ENCODE measurements at places on chromosomes 6 and 20. TPM values are rescaled to one million over a fixed set of nuclear protein-coding genes. Genes with fewer than 3 reads are reported as not detected.

- no peak for DNase-seq
Observed at GRCh38 chr6:23302514-23302913, 733.1 kb downstream of the HDGFL1 start.

DNA sequence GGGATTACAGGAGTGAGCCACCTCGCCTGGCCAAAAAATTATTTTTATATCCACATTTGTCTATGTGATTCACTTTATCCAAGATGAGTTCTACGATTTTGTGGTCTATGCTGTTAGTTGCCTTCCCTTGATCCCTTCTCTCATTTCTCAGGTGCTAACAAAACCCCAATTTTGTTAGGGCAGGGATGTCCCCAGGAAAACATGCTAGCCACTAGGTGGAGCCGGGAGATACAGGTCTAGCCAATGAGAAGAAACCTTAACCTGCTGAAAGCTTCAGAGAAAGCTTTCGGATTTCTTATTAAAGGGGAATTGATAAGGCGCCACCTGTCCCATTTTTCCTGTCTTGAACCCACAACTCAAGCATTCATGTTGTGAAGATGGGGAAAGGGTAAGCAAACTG is 167.4 kb upstream of the OLIG3 start:
- DNase-seq: no peak

GSTA2 gene
- not detected for total RNA-seq

GRCh38 chr6:125753218-125753936 is 3.9 kb downstream of the HEY2 start:
- DNase-seq: no peak

CNBD2 gene
- total RNA-seq: 2.1 TPM

C6orf52 gene
- total RNA-seq: not detected

CD93 gene
- total RNA-seq: not detected

SAMD10 gene
- 0.59 TPM for total RNA-seq
